ENCODE measurements at places on chromosomes 6 and 20.

DNA sequence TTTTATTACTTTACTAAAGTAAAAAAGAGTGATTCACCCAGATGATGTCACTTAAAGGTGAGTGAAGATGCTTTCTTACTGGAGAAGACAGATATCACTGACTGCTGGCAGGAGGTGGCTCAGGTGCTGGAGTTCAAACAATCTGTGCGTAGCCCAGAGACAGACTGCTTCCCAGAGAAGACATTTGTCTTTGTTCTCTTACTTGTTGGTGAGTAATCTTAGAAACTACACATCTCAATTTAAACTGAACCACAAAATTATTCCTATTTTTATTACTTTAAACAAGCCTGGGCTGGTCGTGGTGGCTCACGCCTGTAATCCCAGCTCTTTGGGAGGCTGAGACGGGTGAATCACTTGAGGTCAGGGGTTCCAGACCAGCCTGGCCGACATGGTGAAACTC, 92.2 kb downstream of the CEP162 start:
- H3K27me3 ChIP-seq, result no peaks in the 10 kb centered on the region
- H3K4me1 ChIP-seq, result peaks cover 7% of the 10 kb centered on the region
- peaks cover 6% of the 10 kb centered on the region for H3K36me3 ChIP-seq
- no peak for DNase-seq
- no peak overlapping the region for H3K27ac ChIP-seq
- H3K4me3 ChIP-seq, result no peak overlapping the region

- DNase-seq, result peak; percentile 21
- H3K36me3 ChIP-seq, result no peaks in the 10 kb centered on the region
- peaks cover 39% of the 10 kb centered on the region for H3K4me1 ChIP-seq
- H3K4me3 ChIP-seq, result no peak overlapping the region
These were observed 23.8 kb downstream of the MYT1 start for GRCh38 chr20:64188091-64188490.

GRCh38 chr6:19805129-19805481, 32.1 kb upstream of the ID4 start:
- peak overlapping the region; percentile 67 for H3K4me3 ChIP-seq
- no peak overlapping the region for H3K27ac ChIP-seq
- peaks cover 9% of the 10 kb centered on the region for H3K4me1 ChIP-seq
- DNase-seq, result peak; percentile 4
- H3K36me3 ChIP-seq, result no peaks in the 10 kb centered on the region

GRCh38 chr6:38762848-38763247, 47.7 kb downstream of the DNAH8 start:
- H3K4me3 ChIP-seq, result no peak overlapping the region
- H3K4me1 ChIP-seq, result peaks cover 5% of the 10 kb centered on the region
- no peak overlapping the region for H3K27ac ChIP-seq
- H3K36me3 ChIP-seq, result no peaks in the 10 kb centered on the region
- H3K27me3 ChIP-seq, result no peaks in the 10 kb centered on the region

DNA sequence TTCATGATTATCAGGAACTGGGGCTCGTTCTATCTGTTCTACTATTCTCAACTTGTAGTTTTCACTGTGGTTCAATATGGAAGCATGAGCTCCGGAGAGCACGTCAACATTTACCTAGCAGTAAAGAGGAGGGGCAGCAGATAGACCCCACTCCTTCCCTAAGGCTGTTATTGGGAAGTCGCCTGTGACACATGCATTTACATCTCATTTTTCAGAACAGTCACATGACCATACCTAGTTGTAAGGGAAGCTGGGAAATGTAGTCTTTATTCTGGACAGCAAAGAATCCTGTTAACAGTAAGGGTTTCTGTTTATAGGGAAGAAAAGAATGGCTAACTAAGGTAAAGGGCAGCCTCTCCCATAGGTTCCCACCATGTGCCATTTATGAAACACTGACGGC, 158.3 kb downstream of the ZFP64 start:
- DNase-seq, result peak; percentile 66
- H3K4me1 ChIP-seq, result 0 out of 2 replicates have a peak, but pooled peaks cover 4% of the 10 kb centered on the region
- H3K4me3 ChIP-seq, result no peak overlapping the region
- no peak overlapping the region for H3K27ac ChIP-seq
- H3K27me3 ChIP-seq, result no peaks in the 10 kb centered on the region

DNA sequence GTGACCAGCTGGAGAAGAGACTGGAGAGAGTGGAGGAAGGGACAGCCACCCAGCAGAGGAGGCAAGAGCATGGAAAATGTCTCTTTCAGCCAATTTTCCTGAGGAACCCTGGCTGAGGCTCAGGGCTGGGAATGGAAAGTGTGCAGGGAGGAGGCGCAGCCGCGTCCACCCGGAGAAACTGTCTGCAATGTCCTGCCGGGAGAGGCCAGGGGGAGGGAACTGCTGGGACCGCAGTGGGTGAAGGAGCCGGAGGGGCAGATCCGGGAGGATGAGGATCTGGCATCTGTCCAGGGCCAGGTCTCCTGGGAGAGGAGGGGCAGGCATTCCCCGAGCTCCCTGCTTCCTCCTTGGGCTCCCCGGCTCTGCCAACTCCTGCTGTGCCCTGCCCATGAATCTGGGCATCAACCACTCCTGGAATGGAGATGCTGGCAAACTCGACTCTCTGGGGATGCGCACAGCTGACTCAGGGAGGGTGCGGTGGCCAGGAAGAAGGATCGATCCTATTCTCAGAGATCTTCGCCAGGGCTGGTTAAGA, 17.4 kb upstream of the HM13 start:
- H3K36me3 ChIP-seq, result no peaks in the 10 kb centered on the region
- no peaks in the 10 kb centered on the region for H3K27me3 ChIP-seq

DNA sequence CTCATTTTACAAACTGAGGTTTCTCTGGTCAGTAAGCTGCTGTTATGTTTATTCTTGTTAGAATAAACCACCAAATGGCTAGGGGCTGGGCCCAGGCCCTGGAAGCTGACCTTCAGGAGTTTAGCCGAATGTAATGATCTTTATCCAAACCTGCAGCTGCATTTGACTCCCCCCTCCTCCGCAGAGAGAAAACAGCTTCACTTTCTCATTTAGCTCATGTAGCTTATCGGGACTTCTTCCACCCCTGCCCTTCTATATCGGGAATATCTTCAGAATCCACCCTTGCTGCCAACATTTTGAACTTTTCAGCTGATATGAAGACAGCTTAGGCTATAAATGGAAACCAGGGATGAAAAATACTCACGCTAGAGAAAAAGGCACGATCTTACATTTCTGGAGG, 102.6 kb downstream of the ZMYND8 start:
- DNase-seq, result no peak
- no peak overlapping the region for H3K4me3 ChIP-seq
- H3K27ac ChIP-seq, result peak overlapping the region; percentile 62
- H3K27me3 ChIP-seq, result no peaks in the 10 kb centered on the region
- no peaks in the 10 kb centered on the region for H3K4me1 ChIP-seq
- peaks cover 46% of the 10 kb centered on the region for H3K36me3 ChIP-seq

- DNase-seq, result no peak
- H3K4me1 ChIP-seq, result no peaks in the 10 kb centered on the region
- H3K27ac ChIP-seq, result no peak overlapping the region
- no peaks in the 10 kb centered on the region for H3K36me3 ChIP-seq
- no peaks in the 10 kb centered on the region for H3K27me3 ChIP-seq
These were observed 43.0 kb downstream of the SLC2A4RG start for GRCh38 chr20:63782521-63782971.

DNA sequence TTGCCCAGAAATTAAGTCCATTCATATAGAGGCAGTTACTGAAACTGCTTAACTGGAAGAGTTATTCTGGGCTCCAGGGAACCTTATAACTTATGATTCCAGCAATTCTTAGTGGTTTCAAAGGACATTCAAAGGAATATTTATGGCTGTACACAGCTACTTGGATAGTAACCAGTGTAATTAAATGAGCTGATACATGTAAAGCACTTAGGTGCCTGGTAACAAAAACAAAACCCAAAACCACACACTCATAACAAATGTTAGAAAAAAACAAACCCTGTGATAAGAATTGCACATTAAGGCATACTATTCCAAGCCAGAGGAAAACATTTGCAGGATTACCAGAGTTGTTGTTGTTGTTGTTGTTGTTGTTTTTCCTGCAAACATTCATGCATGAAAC, 51.5 kb downstream of the STK4 start:
- peaks cover 27% of the 10 kb centered on the region for H3K4me1 ChIP-seq
- DNase-seq, result no peak
- no peaks in the 10 kb centered on the region for H3K27me3 ChIP-seq
- H3K36me3 ChIP-seq, result no peaks in the 10 kb centered on the region
- H3K4me3 ChIP-seq, result no peak overlapping the region

- no peak overlapping the region for H3K27ac ChIP-seq
- no peak overlapping the region for H3K4me3 ChIP-seq
- H3K4me1 ChIP-seq, result no peaks in the 10 kb centered on the region
- DNase-seq, result no peak
- no peaks in the 10 kb centered on the region for H3K36me3 ChIP-seq
These were observed 95.3 kb downstream of the CLVS2 start for GRCh38 chr6:123091091-123091895.

- no peaks in the 10 kb centered on the region for H3K4me1 ChIP-seq
- H3K36me3 ChIP-seq, result no peaks in the 10 kb centered on the region
- peaks cover 19% of the 10 kb centered on the region for H3K27me3 ChIP-seq
- no peak overlapping the region for H3K4me3 ChIP-seq
- H3K27ac ChIP-seq, result no peak overlapping the region
These were observed 23.6 kb upstream of the NR2E1 start for GRCh38 chr6:108142240-108142639.
